ENCODE measurements at places on chromosomes 3 and 15. TPM values are rescaled to one million over a fixed set of nuclear protein-coding genes. Genes with fewer than 3 reads are reported as not detected.

DNA sequence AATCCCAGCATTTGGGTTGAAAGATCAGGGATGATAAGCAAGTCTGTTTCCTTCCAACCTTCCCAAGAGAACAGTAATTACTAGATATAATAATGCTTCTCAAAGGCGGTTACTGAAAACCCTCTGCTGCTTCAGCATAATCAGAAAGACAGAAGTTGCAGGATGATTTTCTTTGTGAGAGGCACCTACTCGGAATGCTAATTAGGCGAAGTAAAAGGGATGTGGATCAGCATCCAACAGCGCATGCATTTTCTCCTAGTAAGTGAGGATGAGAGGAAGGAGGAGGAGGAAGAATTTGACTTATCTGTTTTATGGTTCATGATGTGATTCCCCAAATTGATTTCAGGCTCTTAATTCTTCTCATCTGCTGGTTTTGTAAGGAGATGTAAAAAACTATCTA lies 118.0 kb downstream of the CACNA2D3 start:
- DNase-seq: no peak

GRCh38 chr3:52233968-52234367 lies 5.0 kb downstream of the TWF2 start:
- no peak for DNase-seq

- no peak for DNase-seq
Measured at GRCh38 chr3:144815655-144816054, 844.0 kb downstream of the DIPK2A start.

DNA sequence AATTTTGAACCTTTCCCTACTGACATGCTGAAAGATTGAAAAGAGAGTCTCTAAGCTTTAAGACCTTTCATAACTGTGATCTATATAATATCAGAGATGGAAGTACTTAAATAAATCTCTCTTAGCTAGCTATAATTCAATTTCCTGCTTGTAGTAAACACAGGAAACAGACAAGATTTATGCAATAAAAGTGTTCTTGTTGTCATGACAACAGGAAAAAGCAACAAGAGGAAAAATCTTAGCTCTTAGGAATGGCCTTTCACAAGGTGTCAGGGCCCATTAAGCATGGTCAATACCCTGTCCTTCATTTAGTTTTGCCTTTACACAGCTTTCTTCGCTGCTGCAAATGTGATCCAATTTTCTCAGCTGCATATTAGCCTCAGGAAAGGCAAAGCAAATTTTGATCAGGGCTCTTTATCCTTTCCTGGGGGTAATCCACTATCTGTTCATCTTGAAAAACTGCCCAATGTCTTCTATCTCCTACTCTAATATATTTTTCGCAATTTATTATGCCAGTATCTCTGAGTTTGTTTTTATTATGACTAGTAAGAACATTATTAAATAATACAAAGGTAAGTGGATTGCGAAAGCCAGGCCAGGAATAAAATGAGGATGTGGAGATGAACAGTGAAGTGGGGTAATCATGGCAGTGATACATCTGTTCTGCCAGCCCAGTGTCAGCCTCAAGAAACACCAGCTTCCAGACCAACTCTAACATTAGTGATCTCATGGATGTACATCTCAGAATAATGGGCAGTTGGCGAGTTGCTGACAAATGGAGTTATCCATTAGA lies 28.7 kb downstream of the SIDT1 start:
- DNase-seq: peak; percentile 73

- DNase-seq: no peak
Measured at GRCh38 chr3:100333970-100334487, 528 bp upstream of the NIT2 start.

The IL5RA gene
- not detected for polyA plus RNA-seq

The RNF13 gene
- polyA plus RNA-seq: 16.4 TPM
